ENCODE measurements at places on chromosomes 12 and 14.

DNA sequence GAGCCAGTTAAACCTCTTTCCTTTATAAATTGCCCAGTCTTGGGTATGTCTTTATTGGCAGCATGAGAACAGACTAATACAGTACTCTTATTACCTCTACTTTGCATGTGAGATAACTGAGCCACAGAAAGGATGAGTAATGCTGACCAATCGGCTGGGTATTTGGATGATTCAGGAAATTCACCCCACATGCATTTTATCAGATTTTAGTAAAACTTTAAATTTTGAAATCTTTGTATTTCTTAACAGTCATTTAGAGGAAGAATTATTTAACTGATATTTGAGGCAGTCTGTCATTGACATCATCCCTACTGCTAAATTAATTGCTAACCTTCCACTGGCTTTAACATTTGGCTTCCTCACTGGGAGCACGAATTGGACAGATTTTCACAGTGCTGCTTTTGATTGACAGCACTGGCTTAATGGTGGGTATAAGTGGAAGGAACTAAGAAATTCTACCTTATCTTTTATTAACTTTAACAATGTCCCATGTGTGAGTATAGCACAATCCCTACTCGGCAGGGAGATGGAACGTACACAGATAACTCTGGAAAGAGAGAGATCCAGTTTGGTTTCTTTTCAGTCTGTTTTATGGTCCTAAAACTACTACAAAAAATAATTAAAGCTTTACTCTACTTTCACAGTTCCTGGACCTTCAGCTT lies 261.0 kb downstream of the DACT1 start:
- peak; percentile 69 for DNase-seq

- no peak for DNase-seq
Measured at GRCh38 chr12:75784591-75784990, 247.0 kb downstream of the PHLDA1 start.

- DNase-seq: no peak
Measured at GRCh38 chr14:56196274-56196673, 78.1 kb downstream of the PELI2 start.

- peak; percentile 13 for DNase-seq
Measured at GRCh38 chr12:96208346-96208745, 14.2 kb downstream of the ELK3 start.

- peak; percentile 8 for DNase-seq
Measured at GRCh38 chr12:90682398-90682797, 272.6 kb downstream of the CCER1 start.

- DNase-seq: no peak
Measured at GRCh38 chr14:63760014-63760413, 32.1 kb upstream of the SGPP1 start.

Measured in amniotic stem cell (primary cell).